ENCODE measurements at places on chromosomes 6 and 20. TPM values are rescaled to one million over a fixed set of nuclear protein-coding genes. Genes with fewer than 3 reads are reported as not detected.

HLA-DMB gene
- 22.5 TPM for polyA plus RNA-seq

SLC26A8 gene
- not detected for polyA plus RNA-seq

AVP gene
- not detected for polyA plus RNA-seq

ZSCAN9 gene
- 0.86 TPM for polyA plus RNA-seq
